NCI-H774 (cell line): ENCODE measurements at places on chromosomes 6 and 20.

- DNase-seq = no peak
These were observed 75.3 kb upstream of the TIAM2 start for GRCh38 chr6:154919806-154920205.

DNA sequence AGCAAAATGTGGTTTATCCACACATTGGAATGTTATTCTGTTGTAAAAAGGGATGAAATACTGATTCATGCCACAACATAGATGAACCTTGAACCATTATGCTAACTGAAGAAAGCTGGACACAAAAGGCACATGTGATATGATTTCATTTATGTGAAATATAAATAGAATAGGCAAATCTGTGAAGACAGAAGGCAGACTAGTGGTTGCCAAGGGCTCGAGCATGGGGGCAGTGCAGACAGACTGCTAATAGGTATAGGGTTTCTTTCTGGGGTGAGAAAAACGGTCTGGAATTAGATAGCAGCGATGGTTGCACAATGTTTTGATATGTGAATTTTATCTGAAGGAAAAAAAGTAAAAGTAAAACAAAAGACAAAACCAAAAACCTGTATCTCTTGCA is 54.6 kb upstream of the FNDC1 start:
- DNase-seq = no peak

DNA sequence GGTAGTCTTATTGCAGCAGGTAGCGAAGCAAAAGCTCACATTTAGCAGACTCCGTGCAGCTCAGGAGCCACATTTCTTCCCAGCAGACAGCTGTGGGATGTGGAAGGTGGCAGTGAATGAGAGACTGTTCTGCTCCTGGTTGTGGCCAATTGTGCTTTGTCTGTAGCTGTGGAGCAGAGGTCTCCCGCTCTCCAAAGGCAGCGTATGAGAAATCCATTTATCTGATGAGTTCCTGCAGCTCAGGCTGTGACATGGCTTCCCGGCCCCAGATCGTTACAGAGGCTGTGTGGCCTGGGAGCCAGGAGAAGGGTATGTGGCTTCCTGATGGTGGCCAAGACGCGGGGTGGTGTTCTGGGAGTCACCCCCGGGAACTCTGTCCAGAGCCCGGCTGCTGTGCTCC is 64.5 kb upstream of the KIF16B start:
- no peak for DNase-seq

GRCh38 chr6:103629613-103630012 is 1230.1 kb downstream of the HACE1 start:
- no peak for DNase-seq

DNA sequence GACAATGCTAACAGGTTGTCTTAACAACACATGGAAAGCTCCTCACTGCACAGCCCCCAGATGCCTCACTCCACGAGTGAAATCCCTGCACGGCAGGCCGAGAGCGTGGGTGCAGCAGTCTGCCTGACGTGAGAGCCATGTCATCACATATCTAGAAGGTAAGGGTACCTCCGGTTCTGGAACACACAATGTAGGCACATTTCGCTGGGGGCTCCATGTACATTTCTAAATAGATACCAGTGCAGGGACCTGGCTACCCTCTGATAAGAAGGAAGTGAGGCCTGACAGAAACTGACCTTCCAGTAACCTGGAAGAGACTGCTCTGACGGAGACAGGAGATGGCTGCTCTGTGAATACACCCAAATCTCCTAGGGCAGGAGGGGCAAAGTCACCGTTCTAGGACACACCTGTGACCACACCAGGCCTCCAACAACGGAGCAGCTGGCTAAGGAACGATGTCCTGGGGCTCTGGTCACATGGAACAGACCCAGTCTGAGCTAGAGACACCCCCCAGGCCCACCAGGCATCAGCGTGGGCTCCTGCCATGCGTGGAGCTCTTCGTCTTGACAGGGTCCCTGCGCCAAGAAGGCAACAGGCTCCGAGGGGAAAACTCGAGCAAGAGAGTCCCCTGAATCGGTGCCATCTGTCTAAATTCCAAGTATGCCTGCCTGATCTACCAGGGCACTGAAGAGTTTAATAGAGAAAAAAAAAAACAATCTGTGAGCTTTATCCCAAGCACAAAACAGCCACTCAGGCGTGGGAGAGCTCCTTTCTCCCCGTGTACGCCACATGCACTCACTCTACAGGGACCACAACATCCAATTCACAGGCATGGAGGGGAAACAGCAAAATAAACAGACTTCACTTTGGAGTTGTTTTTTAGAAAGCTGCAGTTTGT is 27.5 kb downstream of the RNASET2 start:
- DNase-seq = no peak

GRCh38 chr6:87357479-87358196 is 13.0 kb downstream of the C6orf163 start:
- DNase-seq = no peak

DNA sequence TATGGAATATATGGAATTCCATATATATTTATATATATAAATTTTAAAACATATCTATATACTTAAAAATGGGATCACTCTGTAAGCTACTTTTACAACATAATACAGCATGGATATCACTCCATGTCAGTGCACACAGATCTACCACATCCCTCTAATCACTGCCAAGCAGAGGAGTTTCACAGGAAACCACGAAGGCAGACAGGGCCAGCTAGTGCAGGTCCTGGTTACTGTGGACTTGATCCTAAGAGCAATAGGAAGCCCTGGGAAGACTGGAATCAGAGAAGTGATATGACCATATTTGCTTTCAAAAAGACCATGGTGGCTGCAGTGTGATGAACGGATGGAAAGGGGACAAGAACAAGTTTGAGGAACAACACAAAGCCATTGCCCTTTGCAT is 40.0 kb upstream of the NRN1 start:
- no peak for DNase-seq

DNA sequence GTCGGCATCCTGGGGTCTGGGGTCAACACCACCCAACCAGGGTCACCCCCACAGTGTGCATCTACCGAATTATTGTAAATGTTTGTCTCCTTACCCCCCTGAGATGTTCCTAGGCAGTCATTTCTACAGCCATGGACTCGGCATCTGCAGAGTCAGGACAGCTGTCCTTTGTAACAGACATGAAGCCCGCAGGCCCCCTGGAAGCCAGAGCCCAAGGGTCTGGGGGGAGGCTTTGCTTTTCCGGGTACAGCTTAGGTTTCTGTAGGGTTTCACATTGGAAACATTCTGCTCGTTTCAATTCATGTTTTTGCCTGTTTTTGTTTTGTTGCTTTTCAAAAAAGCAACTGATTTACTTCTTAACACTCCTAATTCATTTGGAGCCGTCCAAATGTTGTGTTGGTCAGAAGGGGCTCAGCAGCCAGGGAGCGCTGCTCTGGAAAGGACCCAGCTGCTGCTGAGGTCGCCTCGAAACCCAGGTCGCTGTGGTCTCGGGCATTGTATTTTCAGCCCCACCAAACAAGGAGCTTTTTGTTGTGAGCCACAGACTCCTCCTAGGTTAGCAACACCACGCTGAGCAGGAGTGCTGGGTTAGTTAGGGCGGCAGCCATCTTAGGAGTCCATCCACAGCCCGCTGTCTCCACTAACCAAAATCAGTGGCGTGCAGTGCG is 160.4 kb downstream of the TMEM242 start:
- no peak for DNase-seq

DNA sequence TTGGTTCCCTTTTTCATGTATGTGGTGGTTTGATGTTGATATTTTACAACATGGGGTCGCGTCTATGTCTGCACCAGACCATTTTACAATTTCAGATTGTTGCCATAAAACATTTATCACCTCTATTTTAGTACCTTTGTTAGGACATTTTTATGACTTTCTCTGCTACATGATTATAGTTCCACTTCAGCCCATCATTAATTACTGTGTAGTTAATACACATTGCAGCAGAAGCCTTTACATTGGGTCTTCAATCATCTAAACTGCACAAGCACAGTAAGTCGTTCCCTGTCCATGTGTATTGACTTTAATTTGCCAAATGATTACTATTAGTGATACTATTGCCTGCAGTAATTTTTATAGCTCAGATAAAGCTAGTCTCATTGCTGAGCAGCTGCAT is 15.7 kb upstream of the TMEM217 start:
- DNase-seq = no peak

GRCh38 chr6:159973406-159973805 is 4.5 kb downstream of the IGF2R start:
- no peak for DNase-seq

- no peak for DNase-seq
These were observed 222.4 kb upstream of the MYLIP start for GRCh38 chr6:15906420-15907016.

DNA sequence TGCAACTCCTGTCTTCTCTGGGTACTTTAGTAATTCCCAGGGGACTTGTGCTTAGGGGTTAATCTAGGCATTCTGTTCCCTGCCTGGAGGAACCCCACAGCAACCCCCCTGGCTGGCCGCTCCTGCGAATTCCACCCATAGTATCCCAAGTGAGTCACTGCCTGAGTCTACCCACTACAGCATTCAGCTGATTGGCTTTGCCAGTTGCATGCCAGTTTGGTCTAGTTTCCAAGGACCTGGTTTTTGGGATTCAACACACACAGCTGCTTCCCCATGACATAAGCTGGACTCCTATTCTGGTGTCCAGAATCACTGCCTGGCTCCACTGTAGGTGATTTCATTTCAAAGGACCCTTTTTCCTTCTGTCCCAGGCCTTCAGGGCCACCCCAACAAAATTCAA is 40.3 kb downstream of the PLCG1 start:
- DNase-seq = no peak

- no peak for DNase-seq
These were observed 6.0 kb upstream of the QKI start for GRCh38 chr6:163408352-163408991.

DNA sequence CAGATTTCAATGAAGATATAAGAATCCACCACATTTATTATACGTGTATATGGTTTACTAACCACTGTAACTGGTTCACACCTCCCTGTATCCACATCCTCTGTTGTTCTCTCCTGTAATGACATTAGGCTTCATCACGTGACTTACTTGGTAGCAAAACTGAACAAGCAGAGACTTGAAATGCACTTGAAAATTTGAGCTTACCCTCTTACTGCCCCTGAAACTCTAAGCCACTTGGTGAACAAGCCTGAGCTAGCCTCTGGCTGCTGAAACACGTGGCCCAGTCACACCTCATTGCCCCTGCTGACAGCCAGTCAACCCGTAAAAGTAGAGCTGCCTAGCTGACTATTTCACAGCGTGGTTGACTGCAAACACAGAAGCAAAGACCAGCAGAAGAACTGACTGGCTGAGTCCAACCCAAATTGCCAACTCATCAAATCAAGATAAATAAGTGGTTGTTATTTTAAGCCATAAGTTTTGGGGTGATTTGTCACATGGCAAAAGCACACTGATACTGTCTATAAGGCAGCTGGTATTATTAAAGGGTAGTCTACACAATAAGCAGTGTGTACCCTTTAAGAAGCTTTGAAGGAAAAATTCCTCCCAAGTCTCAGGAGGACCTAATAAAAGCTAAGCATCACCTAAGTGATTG is 109.0 kb downstream of the RALGAPA2 start:
- peak; percentile 7 for DNase-seq

DNA sequence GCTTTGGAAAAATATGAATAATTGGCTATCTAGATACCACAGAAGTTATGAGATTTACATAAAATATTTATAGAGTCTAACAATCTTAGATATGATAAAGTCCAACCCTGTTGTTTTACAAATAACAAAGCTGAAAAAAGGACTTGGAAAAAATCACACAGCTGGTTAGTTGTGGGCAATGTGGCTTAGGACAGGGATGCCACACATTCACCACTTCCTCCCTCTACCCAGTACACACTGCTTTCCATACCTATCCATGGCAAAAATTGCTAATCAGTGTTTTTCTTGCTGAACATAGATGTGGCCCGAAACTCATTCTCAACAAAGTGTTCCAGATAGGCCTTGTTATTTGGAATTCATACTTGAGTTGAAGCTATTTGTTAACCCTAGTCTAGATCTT is 147.3 kb upstream of the BMP5 start:
- DNase-seq = no peak

GRCh38 chr6:146191166-146191565 is 162.3 kb downstream of the GRM1 start:
- no peak for DNase-seq

GRCh38 chr20:53413186-53413631 is 180.4 kb downstream of the ZNF217 start:
- DNase-seq = no peak

GRCh38 chr6:25032934-25033333 is 97.2 kb upstream of the RIPOR2 start:
- no peak for DNase-seq

DNA sequence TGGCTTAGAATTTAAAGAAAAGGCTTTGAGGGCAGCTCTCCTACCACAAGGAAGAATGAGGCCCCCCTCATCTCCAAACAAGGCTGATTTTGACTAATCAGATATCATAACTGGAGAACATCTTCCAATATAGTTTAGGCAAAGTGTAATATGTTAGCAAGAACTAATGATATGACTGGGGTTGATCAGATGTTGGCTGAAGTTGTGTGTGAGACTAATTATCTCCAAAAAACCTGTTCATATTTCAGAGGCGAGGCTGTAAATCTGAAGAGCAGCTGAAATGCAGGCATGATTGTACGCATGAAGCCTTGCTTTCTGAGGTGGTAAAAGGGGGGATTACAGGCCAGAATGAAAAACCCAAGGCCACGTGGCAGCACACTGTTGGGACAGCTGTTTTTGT is 16.0 kb upstream of the ZNF831 start:
- no peak for DNase-seq

DNA sequence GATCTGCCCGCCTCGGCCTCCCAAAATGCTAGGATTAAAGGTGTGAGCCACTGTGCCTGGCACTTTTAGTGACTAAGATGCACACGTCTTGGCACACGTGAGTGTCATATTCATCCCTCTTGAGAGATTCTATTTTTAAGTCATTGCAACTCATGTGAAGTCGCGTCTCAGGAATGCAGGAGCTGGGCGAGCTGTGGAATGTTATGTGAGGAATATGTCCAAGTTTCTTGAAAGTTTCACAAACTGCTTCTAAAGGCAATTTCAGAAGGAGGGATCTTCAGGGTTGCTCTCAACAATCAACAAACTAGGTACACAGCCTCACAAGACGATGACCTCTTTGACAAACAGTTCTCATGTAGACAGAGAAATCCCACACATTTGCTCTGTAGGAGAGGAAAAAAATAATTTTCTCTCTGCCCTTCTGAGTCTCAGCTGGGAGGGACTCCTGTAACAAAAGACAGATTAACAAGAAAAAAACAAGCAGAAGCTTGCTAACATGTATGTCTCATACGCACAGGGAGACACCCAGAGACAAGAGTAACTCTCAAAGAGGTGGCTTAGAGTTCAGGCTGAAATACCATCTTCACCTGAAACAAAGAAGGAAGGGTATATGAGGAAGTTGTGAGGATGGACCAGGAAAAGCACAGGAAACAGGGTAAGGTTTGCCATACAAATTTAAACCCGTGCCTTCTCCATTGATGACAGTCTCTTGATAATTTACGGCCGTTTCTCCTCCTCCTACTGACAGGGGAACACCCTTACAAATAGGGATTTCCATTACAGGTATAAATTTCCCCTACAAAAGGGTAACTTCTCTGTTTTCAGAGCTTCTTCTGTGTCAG is 45.3 kb upstream of the FAM50B start:
- DNase-seq = no peak

DNA sequence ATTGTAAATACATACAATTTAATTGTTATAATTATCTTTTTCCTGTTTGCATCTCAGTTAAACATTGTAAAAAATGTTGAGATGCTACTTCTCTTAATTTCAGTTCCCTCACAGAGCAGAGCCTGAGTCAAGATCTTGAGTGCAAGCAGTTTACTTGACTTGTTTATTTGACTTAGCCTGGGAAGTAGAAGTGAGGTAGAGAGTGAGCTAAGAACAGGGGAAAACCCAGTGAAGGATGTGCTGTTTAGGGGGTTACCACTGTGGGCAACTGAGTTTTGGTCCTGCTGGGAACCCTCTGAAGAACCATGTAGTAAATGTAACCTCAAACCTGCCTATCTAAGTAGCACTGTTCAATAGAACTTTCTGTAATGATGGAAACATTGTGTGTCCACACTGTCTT is 495.2 kb upstream of the FLRT3 start:
- no peak for DNase-seq
